NCI-H524 treated with DMSO at 0.1 percent for 48 hours (cell line): ENCODE measurements at places on chromosomes 2 and 18.
A peak's percentile ranks its signal among the peaks of the same experiment; 100 is the strongest.

- DNase-seq = no peak
These were observed 14.9 kb downstream of the ITGA6 start for GRCh38 chr2:172442072-172442895.

- DNase-seq = no peak
These were observed 31.4 kb upstream of the YPEL5 start for GRCh38 chr2:30115141-30115980.

GRCh38 chr18:32930695-32931301 is 158.0 kb upstream of the KLHL14 start:
- peak; percentile 19 for DNase-seq

DNA sequence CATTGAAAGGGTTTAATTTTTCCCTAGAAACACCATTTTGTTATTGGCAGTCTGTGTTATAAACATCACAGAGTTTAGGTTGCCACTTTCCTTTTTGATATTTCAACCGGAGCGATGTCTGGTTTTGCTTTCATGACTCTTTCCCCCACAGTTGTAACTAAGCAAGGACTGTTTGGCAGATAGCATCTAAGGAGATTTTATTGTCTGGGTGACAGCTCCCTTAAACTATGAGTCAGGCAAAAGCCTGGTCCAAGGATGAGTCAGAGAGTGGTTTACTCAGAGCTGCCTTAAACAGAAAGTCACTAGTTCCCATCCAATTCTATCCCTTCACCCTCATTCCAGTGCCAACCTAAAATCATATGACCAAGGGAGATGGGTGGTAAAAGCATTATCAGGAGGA is 341.6 kb upstream of the VWC2L start:
- no peak for DNase-seq

- peak; percentile 62 for DNase-seq
These were observed 100.4 kb upstream of the RND3 start for GRCh38 chr2:150587547-150588505.

- DNase-seq = no peak
These were observed 99.8 kb downstream of the TACR1 start for GRCh38 chr2:75099521-75099922.

DNA sequence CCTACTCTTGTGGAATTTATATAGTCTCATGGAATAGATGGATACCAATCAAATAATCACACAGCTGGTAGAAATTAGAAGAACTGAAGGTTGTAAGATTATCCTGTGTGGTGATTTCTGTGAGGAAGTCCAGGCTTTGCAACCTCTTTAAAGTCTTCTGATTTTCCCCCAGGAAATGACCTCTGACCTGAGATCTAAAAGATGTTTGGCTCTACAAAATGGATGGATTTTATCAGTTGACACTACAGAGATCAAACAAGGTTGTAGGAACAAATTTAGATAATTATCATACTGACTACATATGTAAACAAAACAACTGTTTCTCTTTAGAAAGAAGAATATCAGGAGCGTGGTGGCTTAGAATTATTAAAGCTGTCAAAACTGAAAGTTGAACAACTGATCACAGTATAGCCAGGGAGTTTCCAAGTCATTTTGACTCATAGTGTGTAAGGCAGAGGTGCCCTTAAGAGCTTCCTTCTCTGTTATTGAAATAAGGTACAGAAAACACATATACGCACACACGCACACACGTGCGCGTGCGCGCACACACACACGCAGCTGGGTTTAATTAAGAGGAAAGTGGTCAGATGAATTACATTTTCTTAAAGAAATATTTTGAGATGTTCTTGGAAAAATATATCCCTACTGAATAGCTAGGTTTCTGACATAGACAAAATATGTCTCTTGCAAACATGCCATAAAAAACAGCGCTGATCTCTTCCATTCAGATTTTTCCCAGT is 35.5 kb upstream of the PELI1 start:
- DNase-seq = no peak

DNA sequence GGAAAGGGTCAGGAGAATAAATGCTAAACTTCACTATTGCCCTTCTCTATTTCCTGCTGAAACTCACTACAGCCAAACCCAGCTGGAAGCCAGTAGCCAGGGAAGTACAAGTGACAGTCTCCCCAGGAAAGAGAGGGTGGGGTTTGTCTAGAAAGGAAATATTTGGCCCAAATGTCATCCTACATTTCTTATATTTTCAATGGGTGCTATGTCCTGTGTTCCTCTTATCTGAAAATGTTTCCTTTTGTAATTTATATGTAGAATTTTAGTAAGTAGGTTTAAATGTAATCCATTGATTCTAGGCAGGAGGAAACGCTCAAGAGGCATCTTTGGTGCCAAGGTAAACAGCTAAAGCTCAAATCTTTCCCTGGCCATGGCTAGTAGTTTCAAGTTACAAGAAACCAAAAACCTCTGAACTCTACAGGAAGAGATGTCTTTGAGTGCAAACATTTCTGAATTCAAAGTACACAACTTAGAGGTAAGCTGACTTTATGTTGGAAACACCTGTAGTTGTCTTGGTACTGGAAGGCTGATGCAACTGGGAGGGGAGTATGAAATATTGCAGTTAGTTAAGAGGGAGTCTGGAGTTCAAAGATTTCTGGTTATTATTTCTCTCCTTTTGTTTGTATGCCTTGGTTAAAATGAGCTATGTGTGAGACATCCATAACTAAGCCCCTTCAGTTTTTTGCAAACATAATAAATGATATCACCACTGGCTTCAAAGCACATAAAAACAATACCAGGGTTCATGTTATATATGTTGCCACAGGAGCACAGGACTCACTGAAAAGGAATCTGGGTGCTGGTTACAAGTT is 356.1 kb upstream of the ZC3H15 start:
- no peak for DNase-seq

DNA sequence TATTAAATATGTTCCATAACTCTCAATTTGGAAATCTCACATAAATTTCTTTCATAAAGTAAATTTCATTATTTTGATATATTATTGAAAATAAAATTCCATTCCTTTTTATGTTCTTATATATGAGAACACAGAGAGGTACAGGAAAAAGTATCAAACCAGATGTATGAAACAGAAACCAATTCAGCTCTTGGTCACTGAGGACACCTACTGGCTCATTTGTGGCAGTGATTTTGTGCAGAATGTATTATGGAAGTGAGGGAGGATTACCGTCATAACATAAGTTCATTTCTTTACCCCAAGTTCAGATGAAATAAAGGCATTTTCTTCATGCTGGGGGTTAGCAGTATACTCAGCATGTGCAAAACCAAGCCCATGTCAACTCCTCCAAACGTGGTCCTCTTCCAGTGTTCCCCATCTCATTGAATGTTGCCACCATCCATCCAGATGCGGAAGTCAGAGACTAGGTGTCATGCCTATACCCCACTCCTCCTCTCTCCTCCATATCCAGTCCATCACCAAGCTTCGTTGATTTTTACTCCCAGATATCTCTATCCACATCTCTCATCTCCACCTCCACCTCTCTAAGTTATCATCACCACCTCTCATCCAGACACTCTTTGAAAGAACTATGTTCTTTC is 41.7 kb upstream of the MALL start:
- no peak for DNase-seq

DNA sequence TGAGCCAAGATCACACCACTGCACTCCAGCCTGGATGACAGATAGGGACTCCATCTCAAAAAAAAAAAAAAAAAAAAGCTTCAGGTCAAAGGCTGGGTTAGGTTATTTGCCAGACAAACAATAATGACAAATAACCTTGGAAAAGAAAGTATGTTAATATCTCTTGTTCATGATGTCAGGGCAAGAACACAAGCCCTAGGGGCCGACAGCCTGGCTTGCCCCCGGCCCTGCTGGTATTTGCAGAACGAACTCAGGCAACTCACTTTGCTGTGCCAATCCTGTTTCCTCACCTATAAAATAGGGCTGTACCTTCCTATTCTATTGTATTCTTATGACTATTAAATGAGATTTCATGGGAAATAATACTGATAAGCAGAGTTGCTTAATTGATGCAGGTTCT is 75.4 kb upstream of the CDC42EP3 start:
- DNase-seq = no peak

DNA sequence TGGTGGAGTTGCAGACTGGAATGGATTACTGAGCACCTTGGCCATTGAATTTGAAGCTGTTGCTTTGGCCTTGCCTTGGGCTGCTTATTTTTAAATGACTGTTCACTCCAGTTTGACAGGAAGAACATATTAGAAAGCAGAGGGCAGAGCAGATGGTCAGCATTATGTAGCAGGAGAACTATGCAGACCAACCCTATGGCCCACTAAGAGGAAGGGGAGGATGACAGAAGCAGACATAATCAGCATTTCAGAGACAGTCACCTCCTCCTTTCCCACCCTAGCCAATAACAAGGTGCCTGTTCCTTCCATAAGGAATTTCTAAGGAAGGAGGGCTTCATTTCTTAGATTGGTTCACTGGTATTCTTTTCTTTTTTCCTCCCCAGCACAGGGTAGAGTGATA is 2.4 kb downstream of the CHRNA1 start:
- peak; percentile 87 for DNase-seq

GRCh38 chr2:233013027-233013461 is at the start of gene NGEF:
Gene NGEF (minus strand): TSS chr2:233013256. CDS start chr2:232974890, 38,366 bp downstream.
- no peak for DNase-seq

DNA sequence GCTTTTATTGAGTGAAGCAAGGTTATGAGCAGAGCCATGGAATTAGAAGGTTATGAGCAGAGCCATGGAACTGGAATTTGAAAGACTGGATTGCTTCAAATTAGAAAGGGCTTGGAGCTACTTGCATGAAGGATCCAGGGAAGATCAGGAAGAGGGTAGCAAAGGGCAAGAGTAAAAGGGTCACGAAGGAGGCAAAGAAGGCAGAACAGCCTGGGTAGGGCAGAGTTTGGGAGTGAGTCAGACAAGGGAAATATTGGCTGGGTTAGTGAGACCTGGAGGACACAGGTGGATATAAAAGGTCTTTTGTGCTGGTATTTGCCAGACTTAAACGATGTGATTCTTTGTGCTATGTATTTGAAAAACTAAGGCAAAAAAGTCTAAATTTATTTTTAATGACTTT is 65.0 kb downstream of the SEMA4F start:
- no peak for DNase-seq

DNA sequence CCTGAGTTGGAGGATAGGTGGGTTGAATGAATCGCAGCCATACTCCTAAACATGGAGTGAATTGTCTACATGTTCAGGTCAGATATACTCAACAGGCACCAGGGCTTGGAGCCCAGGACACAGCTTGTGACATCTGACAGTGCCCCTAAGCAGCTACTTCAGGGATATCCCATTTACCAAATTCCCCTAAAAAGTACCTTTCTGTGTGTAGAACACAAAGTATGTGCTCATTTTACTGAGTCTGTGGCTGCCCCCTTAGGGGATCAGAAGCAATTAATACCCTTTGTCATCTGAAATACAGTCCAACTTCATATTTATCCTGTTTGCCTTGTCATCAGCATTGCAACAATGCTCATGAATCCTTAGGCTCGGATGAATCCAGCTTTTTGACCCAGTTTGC is 20.8 kb downstream of the TNFRSF11A start:
- no peak for DNase-seq

- DNase-seq = peak; percentile 66
These were observed 443.3 kb upstream of the MEIS1 start for GRCh38 chr2:65991381-65992197.

DNA sequence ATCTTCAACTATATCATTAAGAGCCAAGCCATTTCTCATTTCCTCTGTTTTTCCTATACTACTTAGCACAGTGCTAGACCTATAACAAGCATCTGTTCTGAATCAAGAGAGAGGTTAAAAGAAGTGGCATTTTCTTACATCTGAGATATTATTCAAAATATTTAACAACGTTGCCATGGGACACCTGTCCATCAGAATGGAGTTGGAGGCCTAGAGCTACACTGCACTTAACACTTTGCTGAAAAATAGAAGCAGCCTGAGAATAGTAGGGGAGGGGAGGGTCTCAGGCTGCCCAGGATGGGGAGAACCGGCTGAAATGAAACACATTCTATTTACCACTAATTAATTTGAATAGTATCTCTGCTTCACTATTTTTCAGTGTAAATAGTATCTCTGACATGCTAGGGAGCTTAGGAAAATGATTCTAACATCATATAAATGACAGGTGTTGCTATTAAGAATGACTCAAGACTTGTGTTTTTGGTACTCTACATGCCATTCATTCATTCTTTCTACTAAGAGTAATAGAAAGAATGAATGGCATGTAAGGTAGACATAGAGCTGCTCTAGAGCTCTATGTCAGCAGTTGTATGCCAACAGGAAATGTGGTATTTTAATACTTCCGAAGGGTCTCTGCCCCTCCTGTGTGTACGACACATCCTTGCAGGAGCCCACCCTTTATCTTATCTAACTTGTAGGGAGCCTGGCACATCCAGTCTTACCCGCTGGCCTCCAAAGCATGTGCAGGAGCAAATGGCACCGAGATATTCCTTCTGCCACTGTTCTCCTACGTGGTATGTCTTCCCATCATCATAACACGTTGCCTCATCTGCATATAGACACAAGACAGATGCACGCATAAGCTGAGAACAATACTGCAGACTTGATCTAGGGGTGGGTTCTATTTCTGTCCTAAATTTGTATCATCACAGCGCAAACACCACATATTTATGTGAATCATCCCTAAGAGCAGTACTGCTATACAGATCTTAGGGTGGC is 52.6 kb downstream of the ATIC start:
- DNase-seq = no peak

- DNase-seq = no peak
These were observed 33.6 kb upstream of the GLI2 start for GRCh38 chr2:120702061-120702460.

- DNase-seq = no peak
These were observed 20.4 kb downstream of the FAM178B start for GRCh38 chr2:96965781-96966514.

- no peak for DNase-seq
These were observed 8.6 kb upstream of the ABCB11 start for GRCh38 chr2:169039702-169040101.

- no peak for DNase-seq
These were observed 6.0 kb downstream of the HADHA start for GRCh38 chr2:26238311-26238958.

- DNase-seq = no peak
These were observed 127.4 kb downstream of the DCDC2C start for GRCh38 chr2:3830796-3831195.

- DNase-seq = no peak
These were observed 476 bp upstream of the MSH2 start for GRCh38 chr2:47402555-47402804.

DNA sequence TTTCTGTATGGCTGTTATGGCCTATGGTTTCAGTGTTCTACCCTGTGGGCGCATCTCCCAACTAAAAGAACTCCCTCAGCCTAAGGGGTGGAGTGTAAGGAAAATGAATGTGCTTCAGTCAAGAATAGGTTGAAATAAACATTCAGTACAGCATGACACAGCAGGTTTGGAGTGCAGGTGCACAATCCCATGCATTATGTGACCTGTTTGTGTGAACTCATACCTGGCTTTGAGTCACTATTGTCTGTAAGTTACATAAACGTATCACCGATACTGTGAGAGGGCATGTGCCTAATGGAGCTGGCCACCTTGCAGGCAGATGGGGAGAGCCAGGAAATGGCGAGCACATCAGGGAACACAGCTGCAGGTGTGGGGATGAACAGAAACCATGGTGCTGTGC is 216.0 kb downstream of the DSEL start:
- no peak for DNase-seq

- peak; percentile 15 for DNase-seq
These were observed 18.3 kb upstream of the SLC35F6 start for GRCh38 chr2:26745609-26746327.
